ENCODE measurements at places on chromosomes 12 and 14. TPM values are rescaled to one million over a fixed set of nuclear protein-coding genes. Genes with fewer than 3 reads are reported as not detected.

WSCD2 gene
- total RNA-seq, result 1.6 TPM

RAD51B gene
- 18.0 TPM for total RNA-seq

DHRS7 gene
- total RNA-seq, result 93.7 TPM

DEPDC4 gene
- 1.4 TPM for total RNA-seq

TMEM253 gene
- total RNA-seq, result 0.41 TPM

BTBD7 gene
- total RNA-seq, result 78.2 TPM

PPHLN1 gene
- 51.9 TPM for total RNA-seq

GRCh38 chr12:126667339-126667738 is 1599.6 kb upstream of the TMEM132C start:
- no peak for DNase-seq

TOMM20L gene
- total RNA-seq, result not detected

DNA sequence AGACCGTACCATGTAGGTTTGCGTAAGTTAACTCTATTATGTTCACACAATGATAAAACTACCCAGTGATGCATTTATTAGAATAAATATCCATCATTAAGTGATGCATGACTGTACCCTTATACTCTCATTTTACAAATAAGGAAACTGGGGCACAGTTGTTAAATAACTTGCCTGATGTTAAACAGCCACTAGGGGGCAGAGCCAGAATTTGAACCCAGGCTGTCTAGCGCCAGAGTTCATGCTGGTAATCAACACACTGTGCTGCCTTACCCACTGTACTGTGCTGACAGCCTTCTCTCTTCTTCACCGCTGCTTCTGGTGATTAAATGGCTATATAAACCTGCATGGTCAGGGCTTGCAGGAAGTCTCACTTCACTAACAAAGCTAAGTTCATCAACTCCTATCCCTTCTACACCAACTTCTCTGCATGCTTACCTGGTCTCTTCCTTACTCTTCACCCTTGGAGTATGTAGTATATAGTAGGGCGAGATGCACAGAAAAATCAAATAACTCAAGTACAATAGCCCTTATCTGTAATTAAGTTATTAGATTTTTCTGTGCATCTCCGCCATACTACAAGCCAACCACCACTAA is 43.6 kb upstream of the APPL2 start:
- DNase-seq, result peak; percentile 55

DNA sequence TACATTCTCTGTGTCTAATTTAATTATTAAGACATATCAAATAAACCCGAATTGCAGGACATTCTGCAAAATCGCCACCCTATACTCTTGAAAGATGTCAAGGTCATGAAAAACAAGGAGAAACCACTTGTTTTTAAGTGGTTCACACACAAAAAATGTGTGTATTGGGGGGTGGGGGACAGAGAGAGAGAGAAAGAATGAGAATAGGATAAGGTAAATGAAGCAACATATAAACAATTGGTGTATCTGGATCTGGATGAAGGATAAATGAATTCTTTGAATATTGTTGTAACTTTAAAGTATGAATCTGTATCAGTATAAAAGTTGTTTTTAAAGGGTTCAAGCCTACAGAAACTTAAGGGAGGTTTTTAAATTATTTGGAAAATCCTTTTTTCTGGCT is 72.1 kb downstream of the ARID2 start:
- no peak for DNase-seq

- no peak for DNase-seq
Measured at GRCh38 chr12:132720606-132721345, 10.1 kb downstream of the PGAM5 start.

- peak; percentile 56 for DNase-seq
Measured at GRCh38 chr12:62934239-62934798, 631 bp downstream of the PPM1H start.

- no peak for DNase-seq
Measured at GRCh38 chr12:77575376-77575919, 255.2 kb upstream of the NAV3 start.

- DNase-seq, result no peak
Measured at GRCh38 chr14:88668448-88669116, 105.7 kb downstream of the ZC3H14 start.

Data from kidney (tissue), 22 donors.